Stimulated activated CD4-positive, alpha-beta T cell treated with anti-CD3 and anti-CD28 coated beads, Interleukin-1b, Interleukin-23, amount 100 ng/mL, for 48 hours (primary cell): ENCODE measurements at places on chromosomes 13 and 19.

DNA sequence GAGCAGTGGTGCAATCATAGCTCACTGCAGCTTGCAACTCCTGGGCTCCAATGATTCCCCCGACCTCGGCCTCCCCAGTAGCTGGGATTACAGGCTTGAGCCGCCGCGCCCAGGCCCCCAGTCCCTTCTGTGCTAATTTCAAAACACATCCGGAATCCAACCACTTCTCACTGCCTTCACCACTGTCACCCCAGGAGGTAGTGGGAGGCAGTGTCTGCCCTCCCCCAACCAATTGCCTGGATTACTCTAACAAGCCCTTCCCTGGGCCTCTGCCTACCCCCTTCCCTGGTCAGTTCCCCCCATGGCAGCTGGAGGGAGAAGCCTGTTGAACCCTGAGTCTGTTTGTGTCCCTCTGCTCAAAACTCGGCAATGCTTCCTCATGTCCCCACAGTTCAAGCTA, 2.3 kb downstream of the PRAM1 start:
- DNase-seq: no peak

GRCh38 chr13:112572366-112572765, 15.6 kb downstream of the TUBGCP3 start:
- DNase-seq: no peak

DNA sequence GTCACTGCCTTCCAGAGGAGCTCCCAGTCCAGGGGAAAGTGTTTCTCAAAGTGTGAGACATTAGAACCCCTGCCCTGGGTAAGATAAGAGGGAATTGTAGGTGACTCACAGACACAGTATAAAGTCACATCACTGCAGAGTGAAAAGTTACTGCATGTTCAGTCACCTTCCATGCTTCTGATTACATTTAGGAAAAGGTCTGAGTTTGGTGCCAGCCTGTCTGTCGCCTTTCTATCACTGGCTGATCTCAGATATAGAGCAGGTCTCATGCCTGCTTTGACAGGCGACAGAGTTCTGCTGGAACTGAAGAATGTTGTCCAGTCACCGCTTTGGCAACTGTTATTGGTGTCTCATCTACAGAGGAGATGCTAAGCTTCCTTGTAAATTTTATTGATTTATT, 1078.6 kb downstream of the UQCRFS1 start:
- DNase-seq: no peak

- DNase-seq: no peak
Measured at GRCh38 chr13:44867825-44868224, 121.4 kb downstream of the NUFIP1 start.

- no peak for DNase-seq
Measured at GRCh38 chr19:42081584-42082203, 5.7 kb downstream of the ZNF574 start.

- DNase-seq: no peak
Measured at GRCh38 chr13:47983070-47983469, 18.0 kb downstream of the SUCLA2 start.

- peak; percentile 41 for DNase-seq
Measured at GRCh38 chr13:50236898-50237318, 221.7 kb downstream of the KCNRG start.

DNA sequence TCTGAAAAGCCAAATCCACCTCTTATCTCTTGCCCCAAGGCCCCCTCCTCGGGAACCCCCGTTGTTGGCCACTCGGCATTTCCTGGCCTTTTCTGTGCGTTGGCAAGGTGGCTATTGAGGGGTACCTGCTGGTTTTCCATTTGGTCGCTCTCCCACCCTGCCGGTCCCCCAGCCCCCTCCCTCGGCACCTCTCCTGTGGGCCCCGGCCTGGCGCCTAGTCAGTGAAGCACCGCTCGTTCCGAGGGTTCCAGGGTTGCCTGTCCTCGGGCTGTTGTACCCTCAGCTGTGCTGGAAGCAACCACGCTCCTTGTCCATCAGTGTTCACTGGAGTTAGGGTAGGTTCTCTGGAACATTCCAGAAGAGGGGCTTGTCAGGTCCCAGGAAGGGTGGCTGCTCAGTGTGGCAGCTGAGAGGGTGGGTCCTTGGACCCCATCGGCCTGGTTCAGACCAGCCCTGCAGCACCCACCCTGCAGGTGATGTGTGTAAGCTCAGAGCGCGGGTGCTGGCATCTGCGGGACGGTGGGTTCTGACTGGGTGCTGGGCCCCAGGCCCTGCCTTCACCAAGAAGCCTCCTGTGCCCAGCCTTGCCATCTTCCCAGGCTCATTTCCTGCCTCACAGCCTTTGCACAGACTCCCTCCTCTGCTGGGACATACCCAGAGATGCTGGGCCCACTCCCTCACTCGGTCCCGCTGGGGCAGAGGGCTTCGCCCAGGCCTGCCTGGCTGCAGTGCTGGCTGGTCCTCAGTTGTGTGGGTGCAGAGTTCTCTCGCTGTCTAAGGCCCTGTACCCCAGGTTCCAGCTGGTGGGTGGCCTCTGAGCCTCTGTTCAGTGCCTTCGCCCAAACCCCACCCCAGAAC, 21.3 kb downstream of the NKPD1 start:
- DNase-seq: no peak

GRCh38 chr13:39960191-39960590, 304.7 kb downstream of the COG6 start:
- no peak for DNase-seq
